Hippocampal formation (tissue), 2 donors: ENCODE measurements at places on chromosomes 5 and 9.

DNA sequence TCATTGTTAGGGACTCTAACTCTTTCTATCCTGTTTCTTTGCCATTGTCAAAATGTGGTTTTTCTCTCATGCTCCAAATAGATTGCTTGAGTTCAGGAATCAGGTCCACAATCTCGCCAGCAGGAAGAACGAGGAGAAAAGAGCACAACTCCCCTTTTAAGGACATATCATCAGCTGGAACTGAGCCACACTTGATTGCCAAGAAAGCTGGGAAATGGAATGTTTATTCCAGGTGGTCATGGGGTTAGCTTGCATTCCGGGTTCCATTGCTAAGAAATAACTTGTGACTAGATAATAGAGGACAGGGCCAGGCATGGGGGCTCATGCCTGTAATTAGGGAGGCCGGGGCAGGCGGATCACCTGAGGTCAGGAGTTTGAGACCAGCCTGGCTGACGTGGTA, 32.4 kb upstream of the C9orf57 start:
- DNase-seq, result no peak

- DNase-seq, result no peak
Measured at GRCh38 chr5:66247176-66247960, 103.3 kb downstream of the SREK1 start.

DNA sequence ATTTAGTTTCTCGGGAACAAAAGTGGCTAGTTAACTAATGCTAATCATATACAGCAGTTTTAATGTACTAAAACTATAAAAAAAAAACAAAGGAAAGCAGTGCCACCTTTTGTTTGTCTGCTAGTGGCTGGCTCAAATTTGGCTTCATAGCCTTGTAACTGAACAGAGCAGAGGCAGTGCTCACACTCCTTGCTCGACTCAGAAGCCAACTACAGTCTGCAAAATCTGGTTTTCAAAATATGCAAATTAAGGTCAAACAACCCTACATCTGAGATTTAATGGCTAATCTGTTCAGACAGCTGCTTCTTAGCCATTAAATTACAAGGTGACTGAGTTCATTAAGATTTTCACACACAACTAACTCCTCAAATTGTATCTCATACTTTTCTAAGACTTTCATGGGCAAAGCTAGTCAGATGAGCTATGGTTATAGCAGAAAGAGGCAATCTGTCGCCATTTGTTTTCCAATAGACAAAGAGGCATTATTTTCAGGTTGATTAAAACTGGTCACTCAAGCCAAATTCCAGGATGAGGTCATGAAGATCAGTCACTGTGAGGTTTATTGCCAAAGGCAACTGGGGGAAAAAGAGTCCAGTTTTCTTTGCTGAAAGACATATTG, 56.8 kb upstream of the EPB41L4A start:
- peak; percentile 8 for DNase-seq

- DNase-seq, result no peak
Measured at GRCh38 chr5:113230711-113231652, 203.8 kb downstream of the TSSK1B start.

DNA sequence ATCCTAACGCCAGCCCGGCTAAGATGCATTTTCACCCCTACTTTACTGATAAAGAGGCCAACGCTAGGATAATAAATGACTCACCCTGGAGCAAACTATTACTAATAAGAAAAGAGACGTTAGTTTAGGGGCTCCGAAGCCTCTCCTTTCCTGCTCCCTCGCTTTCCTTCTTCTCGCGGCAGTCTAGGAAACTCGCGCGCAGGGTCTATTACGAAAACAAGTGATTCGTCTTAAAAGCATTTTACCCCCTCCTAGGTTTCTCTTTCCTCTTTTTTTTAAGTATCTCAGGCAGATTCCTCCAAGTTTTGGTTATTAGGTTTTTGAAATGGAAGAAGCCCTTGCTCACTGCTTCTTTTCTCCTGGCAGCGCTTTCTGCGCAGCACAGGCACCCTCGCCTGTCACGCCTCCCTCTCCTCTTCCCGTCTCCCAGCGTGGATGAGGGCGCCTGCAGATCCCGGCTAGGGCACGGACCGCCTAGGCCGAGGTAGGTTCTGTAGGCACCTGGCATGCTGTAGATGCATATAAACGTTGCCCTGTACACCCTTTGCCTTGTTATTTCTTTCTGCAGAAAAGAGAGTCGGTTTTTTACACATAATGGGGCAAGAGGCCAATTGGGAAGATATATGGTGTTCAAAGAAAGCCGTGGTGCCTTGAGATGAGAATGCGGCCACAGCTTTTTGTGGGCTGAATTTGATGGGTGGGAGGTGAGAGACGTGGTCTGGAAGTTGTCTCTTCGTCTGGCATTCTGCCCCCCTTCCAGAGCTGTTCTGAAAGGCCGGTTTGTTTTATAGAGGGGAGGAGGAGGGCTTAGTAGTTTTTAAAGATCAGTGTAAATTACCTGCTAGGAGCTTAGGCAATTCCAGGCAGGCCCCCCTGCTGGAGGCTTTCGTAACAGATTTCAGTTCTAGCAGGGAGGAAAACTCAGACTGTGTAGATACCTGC, 983 bp downstream of the GCNT1 start:
- no peak for DNase-seq

GRCh38 chr5:146762830-146763229, 115.7 kb downstream of the PPP2R2B start:
- no peak for DNase-seq

- no peak for DNase-seq
Measured at GRCh38 chr5:66551338-66551737, 44.9 kb upstream of the MAST4 start.
